NCI-H1092 treated with DMSO at 0.1 percent for 48 hours (cell line): ENCODE measurements at places on chromosomes 2 and 18.
A peak's percentile ranks its signal among the peaks of the same experiment; 100 is the strongest.

GRCh38 chr2:184272056-184272455 lies 326.3 kb upstream of the ZNF804A start:
- DNase-seq, result no peak

DNA sequence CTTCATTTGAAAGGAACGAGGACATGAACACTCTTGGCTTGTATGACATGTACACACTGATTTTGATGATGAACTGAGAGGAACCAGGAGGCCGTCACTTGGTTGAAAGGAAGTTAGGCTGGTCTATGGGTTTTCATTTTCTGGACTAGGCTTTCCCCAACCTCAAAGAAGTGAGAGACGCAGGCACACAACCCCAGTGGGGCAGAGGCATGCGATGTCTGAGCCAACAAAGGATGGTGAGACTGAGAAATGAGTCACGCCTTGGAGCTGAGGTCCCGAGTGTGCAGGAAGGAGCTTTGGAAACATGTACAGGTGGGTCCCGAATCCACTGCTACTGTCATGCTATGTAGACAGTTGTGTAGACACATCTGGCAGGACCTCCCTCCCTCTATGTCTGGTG lies 24.1 kb downstream of the SIGLEC15 start:
- no peak for DNase-seq

- no peak for DNase-seq
Observed at GRCh38 chr2:33412920-33413319, 63.5 kb upstream of the RASGRP3 start.

GRCh38 chr2:134104754-134105153 lies 149.1 kb upstream of the MGAT5 start:
- DNase-seq, result no peak

DNA sequence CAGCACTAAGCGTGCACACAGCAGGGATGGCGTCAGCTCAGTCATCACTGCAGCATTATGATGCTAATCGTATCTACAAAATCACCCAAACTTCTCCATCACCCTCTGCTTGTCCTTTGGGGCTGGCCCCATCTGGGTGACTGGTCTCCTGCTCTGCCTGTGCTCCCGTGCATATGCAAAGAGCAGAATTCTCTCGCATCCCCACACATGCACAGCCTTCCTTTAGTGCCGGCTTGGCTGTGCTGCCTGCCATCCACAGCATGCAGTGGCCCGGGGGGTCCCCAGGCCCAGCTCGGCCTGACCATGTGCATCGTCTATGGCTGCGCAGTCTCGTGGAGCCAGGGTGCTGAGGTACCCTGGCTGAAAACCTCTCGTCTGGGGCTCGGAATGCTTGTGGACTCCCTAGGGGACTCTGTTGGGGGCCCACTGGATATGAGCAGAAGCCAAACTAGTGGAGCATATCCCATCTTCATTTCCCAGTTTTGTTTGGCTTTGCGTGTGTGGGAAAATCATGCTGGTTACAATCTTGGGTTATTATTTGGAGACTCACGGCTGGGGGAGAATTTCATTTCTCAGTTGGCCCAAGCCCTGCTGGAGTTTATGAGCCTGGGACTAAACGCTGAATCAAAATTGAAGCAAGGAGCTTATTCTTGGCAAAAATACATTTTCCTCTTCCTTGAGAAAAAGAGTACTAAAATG lies 70.9 kb upstream of the HS6ST1 start:
- no peak for DNase-seq

GRCh38 chr18:48300463-48300961 lies 108.7 kb downstream of the ZBTB7C start:
- peak; percentile 58 for DNase-seq

DNA sequence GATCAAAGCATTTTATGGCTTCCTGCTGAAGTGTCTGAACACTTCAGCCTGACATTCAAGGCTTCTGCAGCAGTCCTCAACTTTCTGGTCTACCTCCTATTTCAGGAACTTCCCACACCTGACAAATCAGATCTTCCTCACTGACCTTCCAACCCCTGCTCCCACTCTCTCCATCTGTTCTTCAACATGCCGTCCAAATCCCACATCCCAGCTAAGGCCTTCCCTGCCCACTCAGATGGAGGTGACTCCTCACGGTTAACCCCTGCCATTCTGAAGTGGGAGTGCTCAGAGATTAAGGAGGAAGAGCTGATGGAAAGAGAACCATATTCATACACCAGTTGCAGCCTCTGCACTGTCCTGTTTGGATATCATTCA lies 104.8 kb downstream of the POLR1A start:
- no peak for DNase-seq

DNA sequence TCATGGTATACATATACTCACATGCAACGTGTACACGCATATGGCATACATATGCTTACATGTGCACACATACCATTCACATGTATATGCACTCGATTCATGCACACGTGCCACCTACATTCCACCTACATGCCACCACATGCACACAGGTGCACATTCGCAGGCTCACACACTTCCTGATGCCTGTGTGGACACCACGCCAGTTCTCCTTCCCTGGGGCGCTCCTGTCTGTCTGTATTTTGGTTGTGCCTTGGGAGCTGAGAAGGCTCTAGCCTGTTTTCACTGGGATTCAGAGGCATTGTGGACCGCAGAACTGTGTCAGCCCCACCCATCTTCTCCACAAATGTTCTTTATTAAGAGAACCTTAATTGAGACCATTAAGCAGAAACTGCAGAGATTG lies 96.6 kb upstream of the CTDP1 start:
- DNase-seq, result no peak

GRCh38 chr18:31680433-31680811 lies 4.0 kb downstream of the B4GALT6 start:
- DNase-seq, result no peak

DNA sequence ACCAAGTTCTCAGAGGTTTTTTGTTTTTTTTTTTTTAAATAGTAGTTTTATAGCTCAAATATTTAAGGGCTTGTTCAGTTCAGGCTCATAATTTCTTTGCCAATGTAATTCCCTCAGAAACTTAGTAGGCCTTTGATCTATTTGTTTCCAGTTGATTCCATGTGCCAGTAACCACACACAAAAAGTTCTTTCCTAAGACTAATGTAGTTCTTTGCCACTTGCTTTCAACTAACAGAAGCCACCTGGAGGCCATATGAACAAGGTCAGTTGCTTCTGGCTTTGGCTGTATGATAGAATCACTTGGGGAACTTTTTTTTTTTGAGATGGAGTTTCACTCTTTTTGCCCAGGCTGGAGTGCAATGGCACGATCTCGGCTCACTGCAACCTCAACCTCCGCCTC lies 100.7 kb downstream of the DTNB start:
- DNase-seq, result no peak

DNA sequence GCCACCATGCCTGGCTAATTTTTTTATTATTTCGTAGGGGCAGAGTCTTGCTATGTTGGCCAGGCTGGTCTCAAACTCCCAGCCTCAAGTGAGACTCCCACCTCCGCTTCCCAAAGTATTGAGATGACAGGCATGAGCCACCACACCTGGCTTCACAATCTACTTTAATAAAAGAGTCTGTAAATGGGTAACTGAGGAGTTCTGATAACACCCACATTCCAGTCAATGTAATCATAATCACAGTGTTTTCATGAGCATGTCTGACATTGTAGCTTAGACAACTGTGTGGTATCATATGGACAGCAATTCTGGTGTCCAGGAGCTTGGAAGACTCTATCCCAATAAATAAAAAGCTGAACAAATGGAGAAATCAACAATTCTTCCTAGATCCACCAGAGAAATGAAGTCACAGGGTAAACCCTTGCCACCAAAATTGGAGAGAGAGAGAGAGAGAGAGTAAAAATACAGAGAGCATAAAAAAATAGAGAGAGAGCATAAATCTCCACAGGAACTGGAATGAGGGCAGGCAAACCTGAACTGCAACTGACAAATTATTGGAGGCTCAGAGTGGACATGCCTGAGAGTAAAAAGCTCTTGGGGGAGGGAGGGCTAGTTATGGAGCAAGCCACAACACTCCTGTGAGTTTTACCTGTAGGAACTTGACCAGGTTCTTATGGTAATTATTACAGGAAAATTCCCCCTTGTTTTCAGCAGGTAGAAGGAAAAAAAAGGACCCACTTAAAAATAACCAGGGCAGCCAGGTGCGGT lies 12.4 kb upstream of the NBEAL1 start:
- no peak for DNase-seq

- DNase-seq, result no peak
Observed at GRCh38 chr18:52844323-52844722, 504.3 kb downstream of the DCC start.

- DNase-seq, result no peak
Observed at GRCh38 chr2:206163251-206163880, 3.7 kb downstream of the EEF1B2 start.

- DNase-seq, result no peak
Observed at GRCh38 chr2:579961-580360, 97.2 kb downstream of the TMEM18 start.

DNA sequence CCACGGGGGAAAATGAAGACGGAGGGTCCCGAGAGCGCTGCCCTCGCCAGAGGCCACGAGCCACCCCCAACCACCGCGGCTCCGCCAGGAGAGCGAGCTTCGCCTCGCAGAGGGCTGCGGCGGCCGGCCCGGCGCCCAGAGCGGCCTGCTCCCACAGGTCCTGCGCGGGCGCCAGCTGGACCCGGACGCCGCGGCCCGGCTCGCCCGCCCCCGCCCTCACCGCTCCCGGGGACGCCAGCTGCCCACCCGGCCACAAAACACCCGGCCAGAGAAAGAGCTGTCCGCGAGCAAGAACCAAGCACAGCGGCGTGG lies 709 bp downstream of the PTPN2 start:
- DNase-seq, result no peak

GRCh38 chr2:36351736-36352349 lies 3.7 kb upstream of the CRIM1 start:
- DNase-seq, result peak; percentile 23

GRCh38 chr2:156901373-156902031 lies 356.0 kb upstream of the GALNT5 start:
- DNase-seq, result no peak

GRCh38 chr2:170013802-170014551 lies 164.0 kb upstream of the MYO3B start:
- DNase-seq, result no peak

- DNase-seq, result no peak
Observed at GRCh38 chr2:230874876-230875275, 10.1 kb downstream of the ITM2C start.

DNA sequence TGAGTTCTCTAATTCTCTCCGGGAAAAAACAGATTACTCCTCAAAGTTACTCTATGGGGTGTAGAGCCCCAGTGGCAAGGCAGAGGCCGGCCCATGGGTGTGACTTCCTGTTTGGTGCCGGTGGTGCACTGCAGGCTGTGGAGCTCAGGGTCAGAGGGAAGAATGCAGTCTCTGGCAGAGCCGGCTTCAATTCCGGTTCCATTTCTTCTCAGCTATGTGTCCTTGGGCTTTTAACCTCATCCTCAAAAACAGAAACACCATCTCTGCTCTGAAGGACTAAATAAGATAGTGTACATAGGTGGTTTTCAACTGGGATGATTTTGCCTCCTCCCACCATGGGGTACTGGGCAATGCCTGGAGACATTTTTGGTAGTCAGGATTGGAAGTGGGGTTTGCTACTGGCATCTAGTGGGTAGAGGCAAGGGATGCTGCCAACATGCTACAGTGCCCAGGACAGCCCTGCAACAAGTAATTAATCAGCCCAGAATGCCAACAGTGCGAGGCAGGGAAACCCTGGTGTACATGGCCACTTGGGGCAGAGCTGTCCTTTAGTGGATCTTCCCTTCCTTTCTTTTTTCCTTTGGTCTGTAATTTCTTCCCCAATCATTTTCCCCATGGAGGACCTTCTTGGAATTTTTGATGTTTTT lies 81.2 kb downstream of the INSIG2 start:
- no peak for DNase-seq

- DNase-seq, result peak; percentile 56
Observed at GRCh38 chr2:20093263-20094141, 42.1 kb upstream of the LAPTM4A start.
